ENCODE measurements at places on chromosomes 2 and 18. TPM values are rescaled to one million over a fixed set of nuclear protein-coding genes. Genes with fewer than 3 reads are reported as not detected.
A peak's percentile ranks its signal among the peaks of the same experiment; 100 is the strongest.

Gene GAD1
- 0.47 TPM for total RNA-seq

Gene BBS5
- total RNA-seq = 0.35 TPM

Gene GULP1
- 200 TPM for total RNA-seq

Gene XPO1
- 479 TPM for total RNA-seq

Gene TTN
- total RNA-seq = 8.3 TPM

Gene UPP2
- total RNA-seq = not detected

Gene CRACDL
- total RNA-seq = 0.14 TPM

Gene DSG4
- not detected for total RNA-seq

Gene EMILIN1
- 4.8 TPM for total RNA-seq

Gene NBEAL1
- total RNA-seq = 13.3 TPM

Gene FMNL2
- total RNA-seq = 43.0 TPM

Gene SPC25
- total RNA-seq = 23.4 TPM

Gene NOSTRIN
- total RNA-seq = not detected

- DNase-seq = no peak
These were observed 257.4 kb downstream of the CCDC178 start for GRCh38 chr18:33183136-33183535.

DNA sequence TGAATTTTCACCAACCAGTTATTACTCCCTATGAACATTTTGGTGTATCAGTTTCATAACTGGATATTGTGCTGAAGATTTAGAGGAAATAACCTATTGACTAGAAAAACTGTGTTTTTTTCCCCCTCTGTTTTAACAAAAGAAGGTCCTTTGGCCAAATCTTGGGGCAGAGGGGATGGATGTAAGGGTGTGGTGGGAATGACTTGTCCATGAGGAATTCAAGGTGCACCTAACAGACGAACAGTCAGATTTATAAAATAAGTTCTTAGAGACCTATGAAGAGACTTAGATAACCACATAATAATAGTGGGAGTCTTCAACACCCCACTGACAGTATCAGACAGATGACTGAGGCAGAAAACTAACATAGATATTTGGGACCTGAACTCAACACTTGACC is 119.3 kb upstream of the SESTD1 start:
- DNase-seq = no peak

GRCh38 chr18:76338619-76339245 is 156.3 kb downstream of the ZNF516 start:
- DNase-seq = no peak

DNA sequence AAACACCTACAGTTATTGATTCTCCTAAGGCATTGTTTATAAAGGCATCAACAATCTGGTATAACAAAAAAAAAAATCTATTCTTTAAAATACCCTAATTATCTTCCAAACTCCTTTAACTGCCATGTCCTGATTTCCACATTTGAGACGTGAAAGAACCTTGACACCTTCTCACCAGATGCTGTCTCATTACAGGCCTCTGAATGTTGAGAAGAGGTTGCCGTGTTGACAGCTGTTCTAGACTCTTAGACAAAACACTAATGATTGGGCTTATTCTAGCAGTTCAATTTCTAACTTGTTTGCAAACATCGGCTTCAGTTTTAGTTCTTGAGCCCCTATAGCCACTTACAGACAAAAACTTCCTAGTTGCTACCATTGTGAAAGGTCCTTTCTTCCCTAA is 988.8 kb downstream of the LRP1B start:
- no peak for DNase-seq

GRCh38 chr2:234181121-234181520 is 130.6 kb downstream of the SPP2 start:
- no peak for DNase-seq

DNA sequence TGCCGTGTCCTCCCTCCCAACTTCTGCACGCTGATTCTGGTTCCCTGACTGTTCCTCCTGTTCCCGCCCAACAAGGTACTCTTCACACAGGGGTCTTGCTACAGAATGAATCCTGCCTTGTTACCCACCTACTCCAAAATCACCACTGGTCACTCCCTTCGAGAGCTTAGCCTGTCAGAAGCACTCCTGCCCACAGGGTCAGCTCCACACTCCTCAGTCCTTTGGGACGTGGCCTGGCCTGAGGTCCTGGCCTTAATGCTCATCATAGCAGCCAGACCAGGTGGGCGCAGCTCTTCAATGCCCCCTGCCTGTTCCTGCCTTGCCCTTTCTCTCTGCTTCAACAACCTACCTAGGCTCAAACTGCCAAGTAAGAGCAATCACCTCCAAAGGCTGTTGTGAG is 27.8 kb upstream of the ID2 start:
- DNase-seq = no peak

GRCh38 chr18:25510096-25510495 is 158.1 kb upstream of the ZNF521 start:
- no peak for DNase-seq

DNA sequence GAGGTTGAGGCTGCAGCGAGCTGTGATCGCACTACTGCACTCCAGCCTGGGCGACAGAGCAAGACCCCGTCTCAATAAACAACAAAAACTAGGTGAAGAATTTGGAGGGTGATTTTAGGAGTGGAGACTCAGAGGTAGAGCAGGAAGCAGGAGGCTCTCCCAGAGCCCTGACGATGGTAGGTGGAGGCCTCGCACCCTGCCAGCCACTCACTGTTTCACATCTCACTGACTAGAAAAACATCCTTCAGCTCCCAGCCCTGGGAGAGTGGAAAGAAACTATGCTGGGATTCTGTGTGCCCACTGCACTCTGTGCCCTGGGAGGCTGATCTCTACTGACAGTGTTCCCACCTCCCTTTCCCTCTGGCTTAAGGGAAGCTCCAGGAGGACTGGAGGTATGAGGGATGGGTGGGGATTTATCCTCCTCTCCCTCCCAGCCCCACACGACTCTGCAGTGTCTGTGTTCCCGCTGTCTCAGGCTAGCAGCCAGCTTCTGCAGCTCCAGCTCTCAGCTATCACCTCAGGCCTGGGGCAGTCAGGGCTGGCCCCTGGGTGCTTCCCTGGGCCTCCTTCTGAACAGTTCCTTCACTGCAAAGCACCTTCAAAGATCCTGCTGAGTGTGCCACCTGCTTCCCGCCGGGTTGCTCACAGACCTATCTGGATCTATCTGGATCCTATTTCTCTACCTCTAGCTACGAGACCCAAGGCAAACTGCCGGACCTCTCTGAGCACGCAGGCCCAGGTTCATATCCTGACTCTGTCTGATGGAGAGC is 9.6 kb downstream of the CIB4 start:
- DNase-seq = no peak

DNA sequence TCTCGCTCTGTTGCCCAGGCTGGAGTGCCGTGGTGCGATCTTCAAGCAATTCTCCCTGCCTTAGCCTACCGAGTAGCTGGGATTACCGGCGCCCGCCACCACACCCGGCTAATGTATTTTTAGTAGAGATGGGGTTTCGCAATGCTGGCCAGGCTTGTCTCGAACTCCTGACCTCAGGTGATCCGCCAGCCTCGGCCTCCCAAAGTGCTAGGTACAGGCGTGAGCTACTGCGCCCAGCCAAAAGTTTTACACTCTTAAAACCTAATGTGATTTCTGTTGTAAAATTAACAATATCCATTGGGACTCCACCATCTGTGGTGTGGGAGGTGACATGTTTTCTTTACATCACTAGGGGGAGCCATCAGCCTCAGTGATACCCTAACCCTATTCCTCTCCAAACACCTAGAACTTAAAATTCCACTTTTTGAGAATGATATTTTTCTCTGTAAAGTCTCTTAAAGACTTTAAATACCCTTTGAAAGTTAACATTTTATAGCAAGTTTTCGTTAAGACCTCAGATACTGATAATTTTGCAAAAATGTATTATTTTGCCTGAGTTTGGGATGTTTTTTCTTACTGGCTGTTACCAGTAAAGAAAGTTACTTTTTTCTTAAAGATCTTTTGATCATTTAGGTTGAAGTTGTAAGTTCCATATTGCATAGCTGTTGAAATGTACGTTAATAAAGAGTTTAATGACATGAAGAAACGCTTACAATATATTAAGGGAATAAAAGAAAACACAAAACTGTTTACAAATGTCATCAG is 11.6 kb upstream of the EIF2AK2 start:
- DNase-seq = peak; percentile 80

DNA sequence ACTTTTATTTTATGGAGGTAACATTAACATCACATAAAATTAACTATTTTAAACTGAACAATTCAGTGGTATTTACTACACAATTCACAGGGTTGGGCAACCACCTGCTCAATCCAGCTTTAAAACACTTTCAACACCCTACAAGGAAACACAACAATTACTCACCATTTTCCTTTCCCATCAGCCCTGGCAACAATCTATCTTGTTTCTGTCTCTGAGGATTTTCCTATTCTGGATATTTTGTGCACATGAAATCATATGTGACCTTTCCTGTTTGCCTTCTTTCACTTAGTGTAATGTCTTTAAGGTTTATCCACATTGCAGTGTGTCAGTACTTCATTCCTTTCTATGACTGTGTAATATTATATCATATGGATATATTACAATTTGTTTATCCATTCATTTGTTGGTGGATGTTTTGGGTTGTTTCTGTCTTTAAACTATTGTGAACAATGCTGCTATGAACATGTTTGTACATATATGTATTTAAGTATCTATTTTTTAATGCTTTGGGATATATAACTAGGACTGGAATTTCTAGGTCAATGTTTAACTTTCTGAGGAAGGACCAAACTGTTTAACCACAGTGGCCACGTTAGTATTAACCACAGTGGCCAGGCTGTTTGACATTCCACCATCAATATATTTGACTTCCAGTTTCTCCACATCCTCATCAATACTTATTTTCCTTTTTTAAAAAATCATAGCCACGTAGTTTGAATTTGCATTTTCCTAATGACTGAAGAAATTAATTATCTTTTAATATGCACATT is 72.4 kb upstream of the KIF5C start:
- DNase-seq = no peak

GRCh38 chr2:12236136-12236844 is 480.4 kb upstream of the TRIB2 start:
- DNase-seq = no peak

GRCh38 chr2:230068651-230069055 is at the start of gene SLC16A14:
TSS of gene SLC16A14 (minus strand) at chr2:230068924. CDS start at chr2:230059352, 9,572 bp downstream.
- DNase-seq = peak; percentile 66

- no peak for DNase-seq
These were observed 872.7 kb downstream of the DCDC2C start for GRCh38 chr2:4576075-4576474.

- DNase-seq = no peak
These were observed 65.8 kb downstream of the RBMS1 start for GRCh38 chr2:160427629-160428404.

- no peak for DNase-seq
These were observed 461.2 kb downstream of the CDH2 start for GRCh38 chr18:27715751-27716150.

- DNase-seq = no peak
These were observed 37.1 kb upstream of the CTLA4 start for GRCh38 chr2:203830304-203831055.

GRCh38 chr2:19752500-19752899 is 149.3 kb downstream of the TTC32 start:
- DNase-seq = no peak

DNA sequence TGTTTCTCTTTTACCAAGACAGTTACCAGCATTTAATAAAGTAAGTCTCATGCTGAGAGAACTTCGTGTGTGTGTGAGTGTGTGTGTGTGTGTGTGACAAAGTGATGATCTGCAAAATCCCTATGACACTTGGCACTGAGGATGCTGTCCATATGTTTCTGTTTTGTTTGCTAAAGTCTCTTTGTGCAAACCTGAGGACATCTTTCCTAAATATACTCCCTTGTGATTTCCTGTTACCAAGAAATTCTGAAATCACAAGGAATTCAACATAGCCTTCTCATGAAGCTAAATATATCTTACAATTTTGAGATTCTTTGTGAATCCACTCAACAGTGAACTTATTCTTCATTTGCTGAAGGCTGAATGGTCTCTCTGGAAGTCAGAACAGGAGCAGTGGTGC is 1359.7 kb upstream of the NRXN1 start:
- DNase-seq = no peak

GRCh38 chr2:74925361-74925786 is 33.1 kb upstream of the POLE4 start:
- no peak for DNase-seq

- DNase-seq = no peak
These were observed 162.3 kb downstream of the LAMA3 start for GRCh38 chr18:23851470-23852002.
